ENCODE measurements at places on chromosomes 5 and 9.

DNA sequence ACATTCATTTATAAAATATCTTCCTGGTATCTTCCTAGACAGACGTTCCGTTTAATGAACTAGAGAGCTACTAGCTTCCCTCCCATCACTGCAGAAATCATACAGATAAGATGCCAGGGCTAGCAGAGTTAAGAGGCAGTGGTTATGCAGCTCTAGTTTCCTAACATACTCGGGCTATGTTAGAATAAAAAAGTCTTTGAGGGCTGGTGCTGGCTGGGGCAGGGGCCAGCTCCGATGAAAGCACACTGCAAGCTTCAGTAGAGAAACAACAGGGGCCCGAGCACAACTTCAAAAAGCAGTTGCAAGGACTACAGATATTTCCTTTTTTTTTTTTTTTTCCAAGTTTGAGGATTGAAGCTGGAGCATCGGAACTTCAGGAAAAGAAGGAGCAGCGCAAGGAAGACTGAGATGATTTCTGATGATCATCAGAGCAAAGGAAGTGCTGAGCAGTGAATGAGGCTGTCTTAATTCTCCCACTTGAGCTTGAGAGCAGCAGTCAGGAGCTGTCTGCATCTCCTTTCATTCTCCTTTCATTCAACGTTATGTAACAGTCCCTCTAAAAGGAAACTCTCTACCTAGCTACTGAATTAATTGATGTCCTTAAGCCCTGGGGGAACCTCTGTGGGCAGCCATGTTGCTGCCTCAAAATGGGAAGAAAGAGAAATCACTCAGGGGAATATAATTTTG lies 47.6 kb upstream of the ADCY2 start:
- no peak for DNase-seq

DNA sequence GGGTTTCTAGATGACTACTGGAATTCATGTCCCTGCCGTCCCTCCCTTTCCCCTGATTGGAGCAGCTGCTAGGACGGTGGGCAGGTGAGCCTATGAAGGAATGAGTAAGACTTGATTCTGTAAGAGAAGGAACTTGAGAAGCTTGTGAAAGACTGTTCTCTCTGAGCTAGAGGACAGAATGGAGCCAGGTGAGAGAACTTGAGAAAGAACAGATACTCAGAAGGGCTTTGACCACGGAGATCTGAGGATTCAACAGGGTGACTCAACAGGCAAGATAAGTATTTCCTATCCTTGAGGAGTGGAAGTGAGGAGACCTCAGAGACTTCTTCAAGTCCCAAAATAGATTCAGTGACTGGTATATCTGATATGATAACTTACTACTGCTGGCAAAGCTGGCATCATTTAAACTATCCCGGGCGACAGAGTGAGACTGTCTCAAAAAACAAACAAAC lies 41.9 kb downstream of the HSDL2 start:
- DNase-seq: no peak

- DNase-seq: no peak
These were observed 302.5 kb downstream of the SH3GL2 start for GRCh38 chr9:17881371-17881770.

DNA sequence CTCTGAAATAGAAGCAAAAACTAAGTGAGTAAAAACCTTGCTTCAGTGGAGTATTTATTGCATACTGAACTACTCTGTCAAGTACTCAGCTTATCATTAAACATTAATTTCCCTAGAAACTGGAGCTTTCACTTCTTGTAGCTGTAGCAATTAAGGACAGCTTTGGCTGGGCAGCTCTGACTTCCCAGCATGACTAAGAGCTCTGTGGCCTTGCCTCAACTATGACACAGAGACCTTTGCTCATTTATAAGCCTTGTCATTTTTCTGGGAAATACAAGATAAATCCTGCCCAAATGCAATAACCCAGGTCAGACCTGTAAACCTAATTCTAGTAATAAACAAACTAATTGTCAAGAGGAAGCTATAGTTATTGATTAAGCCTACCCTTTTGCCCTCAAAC lies 65.4 kb upstream of the STK32A start:
- peak; percentile 24 for DNase-seq

- peak; percentile 67 for DNase-seq
These were observed 79.1 kb downstream of the UGCG start for GRCh38 chr9:111975709-111976108.

DNA sequence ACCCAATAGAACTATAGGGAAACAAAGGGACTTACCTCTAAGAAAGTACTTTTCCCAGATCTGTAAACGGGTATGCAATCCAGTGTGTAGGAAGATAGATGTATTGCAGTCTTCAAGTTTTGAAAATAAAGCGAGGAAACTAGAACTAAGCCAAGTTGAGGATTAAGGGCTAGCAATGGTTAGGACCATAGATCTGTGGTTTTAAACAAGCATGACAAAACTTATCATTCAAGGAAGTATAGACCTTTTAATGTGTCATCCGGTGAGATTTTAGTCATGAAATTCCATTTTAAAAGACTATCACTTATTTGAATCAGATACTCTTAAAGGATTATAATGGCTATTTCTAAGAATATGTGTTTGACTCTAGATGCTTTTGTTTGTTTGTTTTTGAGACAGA lies 20.5 kb downstream of the CD274 start:
- no peak for DNase-seq

GRCh38 chr9:3777137-3777536 lies 251.3 kb upstream of the RFX3 start:
- DNase-seq: no peak

- peak; percentile 64 for DNase-seq
These were observed 272.2 kb downstream of the AUH start for GRCh38 chr9:91089405-91090129.

DNA sequence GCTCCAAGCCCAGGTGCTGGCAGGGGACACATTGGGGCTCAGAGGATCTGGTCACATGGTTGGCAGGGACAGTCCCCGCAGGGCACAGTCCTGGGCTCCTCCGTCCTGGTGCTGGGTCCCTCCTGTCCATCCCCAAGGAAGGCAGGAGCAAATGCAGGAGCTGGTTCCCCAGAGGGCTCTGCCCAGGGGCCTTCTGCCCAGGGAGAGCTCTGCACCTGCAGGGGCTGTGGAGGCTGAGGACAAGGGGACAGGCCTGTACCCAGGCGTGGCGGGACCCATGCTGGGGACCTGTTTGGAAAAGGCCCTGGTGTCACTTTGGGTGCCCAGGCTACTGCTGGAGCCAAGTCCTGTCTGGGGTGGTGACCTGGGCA lies 7.2 kb downstream of the SPATA31E1 start:
- DNase-seq: no peak

DNA sequence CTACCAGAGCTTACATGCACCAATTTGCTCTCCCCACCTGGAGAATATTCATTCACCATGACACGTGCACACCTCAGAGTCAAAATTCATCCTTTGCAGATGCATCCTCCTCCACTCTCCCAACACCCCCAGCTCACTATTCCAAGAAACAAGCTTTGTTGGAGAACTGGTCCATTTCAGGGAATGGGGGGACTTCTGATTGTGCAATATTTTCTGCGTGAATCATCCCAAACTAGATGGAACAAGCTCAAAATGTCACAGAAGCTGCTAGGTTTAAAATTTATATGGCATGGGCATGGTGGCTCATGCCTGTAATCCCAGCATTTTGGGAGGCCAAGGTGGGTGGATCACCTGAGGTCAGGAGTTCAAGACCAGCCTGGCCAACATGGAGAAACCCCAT lies 3.6 kb downstream of the GLDC start:
- no peak for DNase-seq

GRCh38 chr9:121268598-121268850 lies 562 bp downstream of the GSN start:
- DNase-seq: peak; percentile 39

Data from suppressor macrophage (primary cell).